CD4-positive, alpha-beta T cell treated with Interleukin-4 for 4 hours (primary cell): ENCODE measurements at places on chromosomes 1 and 21.

- DNase-seq, result no peak
Measured at GRCh38 chr1:27380224-27380623, 2.9 kb downstream of the CD164L2 start.

- DNase-seq, result no peak
Measured at GRCh38 chr1:28195780-28196179, 19.3 kb upstream of the PTAFR start.

- DNase-seq, result no peak
Measured at GRCh38 chr1:154865442-154866256, 4.4 kb downstream of the KCNN3 start.

DNA sequence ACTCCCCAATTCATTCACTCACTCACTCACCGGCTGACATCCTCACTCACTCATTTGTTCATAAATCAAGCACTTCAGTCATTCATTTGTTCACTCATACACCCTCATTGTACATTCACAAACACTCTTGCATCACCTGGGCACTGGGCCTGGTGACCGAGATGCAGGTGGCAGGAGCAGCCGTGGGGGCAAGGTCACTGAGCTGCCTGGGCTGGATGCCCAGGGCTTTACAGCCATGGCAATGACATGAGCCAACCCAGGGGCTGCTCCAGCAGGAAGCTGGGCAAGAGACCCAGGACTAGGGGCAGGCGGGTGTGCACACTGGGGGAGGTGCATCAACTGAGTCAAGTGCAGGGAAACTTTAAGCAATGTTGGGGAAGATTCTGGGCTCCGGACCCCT is 113.6 kb upstream of the IGSF21 start:
- no peak for DNase-seq

DNA sequence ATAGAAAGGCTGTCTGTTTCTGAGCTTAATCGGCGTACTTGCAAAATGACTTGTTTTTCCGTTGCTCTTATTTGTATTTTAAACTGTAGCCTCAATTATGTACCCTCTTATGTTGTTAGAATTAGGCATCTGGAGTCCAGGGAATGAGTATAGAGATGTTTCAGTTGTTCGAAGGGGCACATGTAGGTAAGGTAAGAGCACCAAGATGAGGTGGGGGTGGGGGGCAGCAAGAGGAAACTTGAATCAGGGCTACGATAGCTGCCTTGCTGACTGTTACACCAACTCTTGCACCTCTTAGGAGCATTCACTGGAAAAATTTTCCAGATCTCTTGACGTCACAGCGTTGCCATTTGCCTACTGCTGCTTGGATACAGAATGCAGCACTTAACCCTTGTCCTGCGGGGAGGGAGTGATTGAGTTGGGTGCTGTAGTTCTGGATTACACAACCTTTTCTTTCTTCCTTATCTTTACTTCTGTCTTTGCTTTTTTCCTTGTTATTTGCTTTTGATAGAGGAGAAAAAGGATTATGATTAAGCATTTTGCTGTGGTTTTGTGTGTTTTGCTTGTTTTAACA is 3.2 kb downstream of the ATP1B1 start:
- DNase-seq, result no peak

DNA sequence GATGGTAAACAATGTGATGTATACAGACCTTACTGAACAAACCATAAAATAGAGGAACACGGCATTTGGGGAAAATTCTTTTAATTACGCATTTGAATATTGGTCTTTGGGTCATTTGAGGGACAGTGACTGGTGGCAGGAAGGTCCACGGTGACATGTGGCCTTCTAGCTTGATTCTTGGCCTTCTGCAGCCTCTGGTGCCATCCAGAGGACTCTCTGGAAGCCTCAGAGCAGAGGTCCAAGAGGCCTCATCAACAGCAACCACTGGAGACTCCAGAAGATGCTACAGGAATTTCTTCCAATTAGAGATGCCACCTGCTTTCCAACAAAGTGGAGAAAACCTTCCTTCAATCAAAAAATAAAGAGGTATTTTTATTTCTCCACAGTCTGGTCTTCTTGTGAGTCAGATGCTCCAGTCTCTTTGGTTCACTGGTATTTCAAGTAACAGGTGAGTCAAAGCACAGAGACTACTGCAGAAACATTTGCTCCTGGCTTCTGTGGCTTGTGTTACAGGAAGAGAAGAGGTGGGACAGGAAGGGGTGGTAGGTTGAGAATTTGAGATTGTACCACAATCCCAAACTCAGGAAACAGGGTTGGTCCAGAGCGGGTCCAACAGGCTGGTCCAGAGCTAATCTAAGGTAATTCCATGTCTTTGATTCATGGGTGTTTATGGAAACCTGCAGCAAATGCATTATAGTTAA is 2.7 kb upstream of the F5 start:
- peak; percentile 47 for DNase-seq

DNA sequence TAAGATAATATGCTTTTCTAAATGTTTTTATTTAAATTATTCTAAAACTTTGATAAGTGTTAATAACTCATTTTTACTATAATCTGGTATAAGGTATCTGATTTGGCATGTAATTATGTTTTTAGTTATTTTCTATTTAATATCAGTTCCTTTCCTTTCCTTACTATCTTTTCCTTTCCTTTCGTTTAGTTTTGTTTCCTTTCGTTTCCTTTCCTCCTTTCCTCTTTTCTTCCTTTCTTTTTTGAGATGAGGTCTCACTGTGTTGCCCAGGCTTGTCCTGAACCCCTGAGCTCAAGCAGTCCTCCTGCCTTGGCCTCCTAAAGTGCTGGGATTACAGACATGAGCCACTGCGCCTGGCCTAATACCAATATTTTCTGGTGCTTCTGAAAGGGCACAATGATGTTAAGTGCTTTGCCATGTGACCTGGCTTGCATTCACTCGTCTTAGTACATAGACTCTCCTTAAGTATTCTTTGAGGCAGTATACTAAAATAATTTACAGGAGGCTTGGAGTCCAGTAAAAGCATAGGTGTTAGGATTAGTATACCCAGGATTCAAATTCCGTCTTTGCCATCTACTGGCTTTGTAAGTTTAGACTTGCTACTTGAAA is 18.7 kb downstream of the MIER1 start:
- no peak for DNase-seq

DNA sequence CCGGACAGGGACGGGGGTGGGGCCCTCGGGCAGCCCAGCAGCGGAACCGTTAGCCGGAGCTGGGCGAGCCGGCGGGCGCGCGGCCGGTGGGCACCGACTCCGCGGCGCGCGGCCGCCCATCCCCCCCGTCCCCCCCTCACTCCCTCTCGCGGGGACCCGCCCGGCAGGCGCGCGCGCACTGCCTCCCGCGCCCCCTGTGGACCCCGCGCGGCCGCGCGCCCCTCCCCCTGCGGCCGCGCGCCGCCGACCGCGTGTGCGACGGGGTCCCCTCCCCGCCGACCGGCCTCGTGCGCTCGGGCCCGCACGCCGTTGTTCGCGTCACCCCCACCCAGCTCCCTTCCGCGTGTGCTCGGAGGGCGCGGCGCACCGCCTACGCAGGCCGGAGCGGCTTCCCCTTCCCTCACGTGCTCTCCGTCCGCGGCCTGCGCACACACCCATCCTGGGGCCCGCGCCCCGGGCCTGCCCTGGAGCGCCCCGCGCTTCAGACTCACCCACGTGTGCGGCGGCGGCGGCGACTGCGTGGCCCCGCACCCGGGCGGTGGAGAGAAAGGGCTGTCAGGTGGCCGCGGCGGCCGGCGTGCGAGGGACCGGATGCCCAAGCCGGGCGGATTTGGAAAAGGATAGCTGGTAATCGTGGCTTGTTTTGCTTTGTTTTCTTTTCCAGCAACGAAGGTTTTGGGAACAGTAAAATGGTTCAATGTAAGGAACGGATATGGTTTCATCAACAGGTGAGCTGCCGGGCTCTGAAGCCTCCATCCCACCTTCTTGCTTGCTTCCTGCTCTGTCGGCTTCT is 717 bp downstream of the YBX1 start:
- DNase-seq, result peak; percentile 63

DNA sequence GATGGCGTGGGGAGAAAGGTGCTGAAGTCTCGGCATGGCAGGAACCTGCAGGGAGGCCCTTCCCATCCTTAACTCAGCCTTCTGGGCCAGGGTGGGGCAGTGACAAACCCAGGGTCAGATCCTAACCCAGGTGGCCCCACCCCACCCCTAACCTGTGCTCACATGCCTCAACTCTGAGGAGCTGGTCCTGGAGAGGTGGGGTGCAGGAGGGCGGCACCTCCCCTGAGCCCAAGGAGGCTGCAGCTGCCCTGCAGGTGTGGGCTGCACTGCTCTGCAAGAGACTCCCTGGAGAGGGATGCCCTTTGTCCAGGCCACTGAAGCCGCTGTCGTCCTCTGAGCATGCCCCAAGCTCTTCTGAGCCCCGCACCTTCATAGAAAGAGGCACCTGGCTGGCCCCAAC is 15.2 kb upstream of the ADAMTSL4 start:
- DNase-seq, result no peak

DNA sequence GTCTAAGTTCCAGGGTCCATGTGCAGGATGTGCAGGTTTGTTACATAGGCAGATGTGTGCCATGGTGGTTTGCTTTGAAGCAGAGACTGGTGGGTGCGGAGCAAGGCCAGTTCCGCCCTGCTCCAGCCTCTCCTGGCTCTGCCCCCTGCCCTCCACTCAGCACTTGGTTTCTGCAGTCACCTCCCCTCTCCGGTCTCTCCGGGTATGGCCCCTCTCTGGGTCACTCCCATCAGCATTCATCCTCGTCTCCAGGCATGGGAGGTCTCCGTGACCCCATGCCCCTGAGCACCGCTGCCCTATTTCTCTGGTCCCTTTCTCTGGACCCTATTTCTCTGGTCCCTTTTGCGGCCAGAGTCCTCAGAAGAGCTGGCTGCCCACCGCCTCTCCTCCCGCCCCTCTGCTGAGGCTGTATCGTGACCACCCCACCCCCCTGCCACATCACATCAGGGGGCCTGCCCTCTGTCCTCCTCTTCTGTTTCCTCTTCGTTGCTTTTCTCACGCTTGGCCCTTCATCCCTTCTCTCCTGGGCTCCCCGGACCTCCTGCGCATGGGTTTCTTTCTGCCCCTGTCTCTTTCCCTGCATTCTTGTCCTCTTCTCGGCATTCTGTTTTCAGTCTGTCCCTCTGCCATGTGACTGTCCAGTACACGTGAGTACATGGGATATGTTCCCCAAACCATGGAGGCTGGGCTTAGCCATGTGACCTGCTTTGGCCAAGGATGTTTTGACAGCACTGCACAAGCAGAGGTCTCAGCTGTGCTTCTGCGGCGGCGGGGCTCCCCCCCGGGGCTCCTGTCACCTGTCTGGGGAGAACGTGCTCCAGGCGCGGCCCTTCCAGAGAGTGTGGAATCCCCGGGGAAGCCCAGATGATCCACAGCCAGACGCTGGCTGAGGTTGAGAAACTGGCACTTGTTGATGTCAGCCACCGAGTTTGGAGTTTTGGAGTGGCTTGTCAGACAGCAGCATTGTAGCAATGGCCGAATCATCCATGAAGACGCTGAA is 54.4 kb upstream of the C1orf174 start:
- no peak for DNase-seq

DNA sequence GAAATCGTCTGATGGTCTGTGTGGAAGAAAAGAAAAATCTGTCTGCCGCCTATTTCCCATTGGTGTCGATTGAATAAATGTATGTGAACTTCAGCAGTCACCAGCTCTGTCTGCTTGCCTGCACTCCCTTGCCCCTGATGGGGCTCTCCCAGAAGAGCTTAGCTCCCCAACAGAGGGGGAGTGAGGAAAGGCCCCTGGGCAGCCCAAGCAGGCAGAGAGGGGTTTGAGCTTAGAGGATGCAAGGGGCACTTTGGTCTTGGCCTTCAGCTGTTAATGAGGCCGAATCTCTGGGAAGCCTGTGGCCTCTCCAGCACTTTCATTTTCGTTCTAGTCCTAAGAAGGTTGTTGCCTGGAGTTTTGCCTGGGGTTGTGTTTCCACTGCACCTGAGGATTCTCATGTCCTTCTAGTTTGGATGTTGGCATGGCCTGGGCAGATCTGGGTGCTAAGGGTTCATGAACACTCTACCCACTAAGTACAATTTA is 2.8 kb downstream of the FOXD2 start:
- DNase-seq, result no peak

- no peak for DNase-seq
Measured at GRCh38 chr1:71184410-71184809, 103.6 kb upstream of the ZRANB2 start.

GRCh38 chr1:168312718-168313604 is 32.3 kb downstream of the TBX19 start:
- no peak for DNase-seq

- DNase-seq, result no peak
Measured at GRCh38 chr1:206513312-206514111, 6.2 kb downstream of the RASSF5 start.

DNA sequence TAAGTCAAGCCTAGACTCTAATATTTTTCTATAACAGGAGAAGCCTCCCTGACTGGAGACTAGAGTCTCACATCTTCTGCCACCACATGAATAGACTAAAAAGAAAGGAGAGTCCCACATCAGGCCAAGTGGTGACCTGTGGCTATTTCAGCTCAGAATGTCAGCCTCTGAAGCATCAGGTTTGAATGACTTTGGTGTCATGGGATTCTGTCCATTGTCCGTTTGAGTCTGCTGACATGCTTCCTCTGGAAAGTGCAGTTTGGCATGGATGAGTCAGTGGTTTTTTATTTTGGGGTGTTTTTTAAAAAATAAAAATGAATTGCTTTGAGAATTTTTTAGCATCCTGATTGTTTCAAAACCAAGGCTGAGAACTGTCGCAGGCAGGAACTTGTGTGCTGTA is 19.5 kb downstream of the DYRK3 start:
- no peak for DNase-seq

GRCh38 chr1:230749150-230749549 is 2.0 kb downstream of the CAPN9 start:
- DNase-seq, result no peak

GRCh38 chr1:98417820-98418219 is 243.7 kb upstream of the SNX7 start:
- no peak for DNase-seq

- no peak for DNase-seq
Measured at GRCh38 chr1:114339379-114339778, 171.6 kb downstream of the TRIM33 start.

GRCh38 chr1:156245451-156246232 is 2.2 kb downstream of the PAQR6 start:
- DNase-seq, result peak; percentile 14

GRCh38 chr1:226660410-226661182 is 78.5 kb downstream of the ITPKB start:
- DNase-seq, result no peak

DNA sequence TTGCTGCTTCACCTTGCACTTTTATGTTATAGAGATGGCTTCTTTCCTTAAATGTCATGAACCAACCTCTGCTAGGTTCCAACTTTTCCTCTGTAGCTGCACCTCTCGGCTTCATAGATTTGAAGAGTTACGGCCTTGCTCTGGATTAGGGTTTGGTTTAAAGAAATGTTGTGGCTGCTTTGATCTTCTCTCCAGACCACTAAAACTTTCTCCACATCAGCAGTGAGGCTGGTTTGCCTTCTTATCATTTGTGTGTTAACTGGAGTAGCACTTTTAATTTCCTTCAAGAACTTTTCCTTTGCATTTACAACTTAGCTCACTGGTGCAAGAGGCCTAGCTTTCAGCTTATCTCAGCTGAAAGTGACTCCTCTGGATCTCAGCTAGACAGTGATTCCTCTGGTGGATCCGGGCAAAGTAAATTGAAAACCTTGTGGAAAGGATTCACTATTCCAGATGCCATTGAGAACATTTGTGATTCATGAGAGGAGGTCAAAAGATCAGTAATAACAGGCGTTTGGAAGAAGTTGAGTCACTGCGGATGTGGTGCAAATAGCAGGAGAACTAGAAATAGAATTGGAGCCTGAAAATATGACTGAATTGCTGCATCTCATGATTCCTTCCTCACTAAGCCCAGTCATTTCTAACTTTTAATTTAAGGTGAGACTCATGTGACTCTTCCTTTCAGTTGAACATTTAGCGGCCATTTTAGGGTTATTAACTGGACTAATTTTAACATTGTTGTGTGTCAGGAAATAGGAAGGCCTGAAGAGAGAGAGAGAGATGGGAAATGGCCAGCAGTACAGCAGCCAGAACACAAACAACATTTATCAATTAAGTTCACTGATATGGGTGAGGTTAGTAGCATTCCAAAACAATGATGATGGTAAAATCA is 16.2 kb upstream of the RGS1 start:
- DNase-seq, result peak; percentile 41
